Activated CD8-positive, alpha-beta memory T cell treated with anti-CD3 and anti-CD28 coated beads, Interleukin-2, amount 50 U/mL, for 4 hours (primary cell): ENCODE measurements at places on chromosomes 2 and 18.

GRCh38 chr2:71672826-71673795, 219.8 kb downstream of the DYSF start:
- no peak for DNase-seq

DNA sequence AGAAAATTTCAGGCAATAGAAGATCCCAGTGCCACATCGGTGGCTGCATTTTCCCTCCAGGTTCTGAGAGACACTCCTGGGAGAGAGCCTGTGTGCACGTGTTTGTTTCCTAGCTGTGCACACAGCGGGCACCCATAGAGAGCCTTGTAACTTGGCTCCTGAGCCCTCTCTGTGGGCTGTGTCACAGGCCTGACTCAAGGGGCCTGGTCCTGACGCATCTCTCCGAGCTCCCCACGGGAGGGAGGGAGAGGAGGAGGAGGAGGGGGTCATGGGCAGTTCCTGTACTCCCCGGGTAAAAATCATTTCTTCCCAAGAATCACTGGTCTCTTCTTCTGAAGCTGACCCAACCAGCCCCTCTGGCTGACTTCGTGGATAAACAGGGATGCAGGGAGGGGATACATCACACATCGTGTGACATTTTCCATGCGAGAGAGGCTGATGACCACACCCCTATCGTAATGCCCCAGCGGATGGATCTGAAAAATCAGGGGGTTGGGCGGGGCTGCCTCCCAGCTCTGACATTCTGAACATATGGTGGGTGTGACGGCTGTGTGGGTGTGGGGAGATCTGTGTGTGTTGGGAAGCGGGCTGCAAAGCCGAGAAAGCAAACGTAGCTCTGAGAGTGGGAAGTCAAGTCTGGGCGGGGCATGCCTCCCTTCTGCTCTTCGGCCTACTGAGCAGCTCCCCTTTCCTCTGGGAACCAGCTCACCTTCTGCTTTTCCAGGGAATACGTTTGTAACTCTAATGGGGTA, 308.3 kb upstream of the HS6ST1 start:
- no peak for DNase-seq

DNA sequence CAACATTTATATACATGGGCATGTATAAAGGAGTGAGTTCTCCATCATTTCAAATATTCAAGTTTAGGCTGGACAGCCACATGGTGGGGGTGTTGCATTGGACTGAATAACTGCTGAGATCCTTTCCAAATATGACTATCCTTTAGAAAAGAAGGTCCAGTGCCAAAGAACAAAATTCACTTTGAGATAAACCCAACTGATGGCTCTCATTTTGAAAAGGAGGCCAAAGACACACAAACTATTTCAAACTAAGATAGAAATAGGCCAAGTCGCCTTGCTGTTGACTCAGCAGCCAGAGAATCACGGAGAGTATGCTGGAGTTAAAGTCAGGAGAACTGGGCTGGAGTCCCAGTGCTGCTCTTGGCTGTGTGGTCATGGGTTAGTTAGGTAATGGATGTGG, 204.5 kb upstream of the LRATD1 start:
- DNase-seq = no peak

DNA sequence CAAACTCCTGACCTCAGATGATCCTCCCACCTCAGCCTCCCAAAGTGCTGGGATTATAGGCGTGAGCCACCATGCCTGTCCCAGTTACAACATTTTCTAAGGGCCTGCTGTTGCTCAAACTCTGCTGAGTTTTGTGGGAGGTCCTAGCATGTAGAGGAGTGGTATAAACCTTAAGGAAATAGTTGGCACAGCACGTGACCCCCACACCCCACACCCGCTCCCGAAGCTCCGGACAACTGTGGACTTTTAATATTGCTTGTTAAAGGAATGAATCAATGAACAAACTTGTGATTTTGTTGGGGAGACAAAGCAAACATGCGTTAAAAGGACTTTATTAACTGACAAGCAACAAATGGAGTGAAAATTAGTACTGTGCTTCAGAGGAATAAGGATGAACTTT, 137.8 kb upstream of the GATA6 start:
- DNase-seq = no peak
